ENCODE measurements at places on chromosomes 2 and 18.

- no peak for DNase-seq
Observed at GRCh38 chr2:124692707-124693106, 667.6 kb downstream of the CNTNAP5 start.

DNA sequence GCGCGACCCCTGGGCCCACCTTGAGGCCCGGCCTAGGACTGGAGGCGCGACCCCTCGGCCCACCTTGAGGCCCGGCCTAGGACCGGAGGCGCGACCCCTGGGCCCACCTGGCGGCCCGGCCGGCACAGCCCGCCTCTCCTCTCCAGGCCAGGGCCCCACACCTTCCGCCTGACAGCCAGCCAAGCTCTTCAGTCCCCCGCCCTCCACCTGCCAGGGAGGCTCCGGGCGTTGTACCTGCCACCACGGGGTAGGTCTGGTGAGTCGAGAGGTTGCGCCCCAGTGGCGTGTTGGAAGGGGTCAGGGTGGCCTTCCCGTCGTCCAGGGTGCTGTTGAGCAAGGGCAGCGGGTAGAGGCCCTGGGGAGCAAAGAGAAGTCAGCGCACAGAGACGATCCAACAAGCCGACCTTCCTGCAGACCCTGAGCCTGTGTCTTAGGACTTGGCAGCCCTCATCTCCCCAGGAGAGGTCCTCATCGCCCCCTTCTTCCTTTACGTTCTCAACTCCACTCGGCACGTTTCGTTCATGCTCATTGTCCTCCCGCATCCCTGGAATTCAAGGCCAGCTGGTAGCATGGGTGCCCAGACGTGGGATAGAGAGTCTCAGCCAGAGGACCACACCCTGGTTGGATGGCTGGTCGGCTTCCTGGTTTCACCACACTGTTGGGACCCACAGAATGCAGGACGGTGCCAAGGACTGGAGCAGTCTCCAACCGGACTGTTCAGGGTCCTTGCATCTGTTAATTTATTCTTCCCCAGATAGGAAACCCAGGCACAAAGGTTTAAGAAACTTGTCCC is 42.2 kb downstream of the PAX8 start:
- no peak for DNase-seq

DNA sequence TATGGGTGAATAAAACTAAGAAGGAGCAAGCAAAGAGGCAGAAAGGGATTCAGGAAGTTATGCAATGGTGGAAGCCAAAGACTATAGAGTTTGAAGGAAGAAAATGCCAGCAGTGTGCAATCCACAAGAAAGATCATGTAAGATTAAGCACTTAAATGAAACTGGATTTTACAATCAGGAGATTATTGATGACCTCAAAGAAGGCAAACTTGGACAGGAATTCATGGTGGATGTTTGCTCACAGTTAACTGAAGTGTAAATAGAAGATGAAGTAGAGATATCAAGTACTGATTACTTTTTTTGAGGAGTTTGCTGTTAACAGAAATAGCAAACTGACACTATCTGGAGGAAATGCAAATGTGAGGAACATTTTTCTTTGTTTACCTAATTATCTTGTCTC is 308.9 kb downstream of the RND3 start:
- DNase-seq, result no peak

- DNase-seq, result no peak
Observed at GRCh38 chr2:30756971-30757370, 50.3 kb downstream of the CAPN13 start.

DNA sequence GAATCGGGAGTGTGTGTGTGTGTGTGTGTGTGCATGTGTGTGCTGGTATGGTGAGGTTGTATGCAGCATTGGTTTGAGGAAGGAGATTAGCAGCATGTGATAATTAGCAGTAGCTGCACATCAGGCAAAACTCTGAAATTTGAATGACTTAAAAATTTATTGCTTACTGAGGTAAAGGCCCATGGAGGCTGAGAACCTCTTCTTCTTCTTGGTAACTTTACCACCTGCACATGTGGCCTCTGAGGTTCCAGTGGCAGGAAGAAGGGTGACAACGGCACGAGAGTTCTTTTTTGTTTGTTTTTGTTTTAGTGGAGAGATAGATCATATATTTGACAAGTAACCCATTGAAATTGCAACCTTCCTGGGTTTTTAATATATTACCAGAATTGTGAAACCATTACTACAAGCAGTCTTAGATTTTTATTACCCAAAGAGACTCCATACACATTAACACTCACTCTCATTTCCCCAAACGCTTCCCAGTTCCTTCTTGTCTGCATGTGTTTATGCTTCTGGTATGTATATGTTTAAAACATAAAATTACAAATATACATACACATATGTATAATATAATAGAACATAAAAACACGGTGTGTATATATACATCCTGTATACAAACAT is 292.1 kb downstream of the PTGR3 start:
- DNase-seq, result no peak
